ENCODE measurements at places on chromosomes 3 and 15. TPM values are rescaled to one million over a fixed set of nuclear protein-coding genes. Genes with fewer than 3 reads are reported as not detected.

The SYNPR gene
- total RNA-seq: not detected

The EPHA3 gene
- 11.9 TPM for total RNA-seq

The LTF gene
- 130 TPM for total RNA-seq

The SMCO1 gene
- not detected for total RNA-seq

DNA sequence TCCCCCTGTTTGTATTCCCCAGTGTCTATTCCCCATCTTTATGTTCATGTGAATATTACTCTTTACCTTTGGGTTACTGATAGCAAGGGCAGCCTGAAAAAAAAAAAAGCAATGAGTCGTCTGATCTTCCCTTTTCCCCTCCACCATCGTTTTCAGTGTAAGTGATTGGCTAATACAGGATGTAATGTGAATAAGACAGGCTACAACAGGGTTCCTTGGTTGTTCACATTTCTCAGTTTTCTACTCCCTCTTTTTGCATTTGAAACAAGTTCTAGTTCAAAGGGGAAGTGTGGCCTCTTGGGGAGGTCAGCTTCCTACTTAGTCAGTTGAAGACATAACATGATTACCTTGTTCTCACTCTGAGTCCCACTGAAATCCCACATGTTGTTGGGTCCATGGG is 278.0 kb upstream of the TRIM42 start:
- H3K27me3 ChIP-seq: no peaks in the 10 kb centered on the region
- no peak for DNase-seq
- no peaks in the 10 kb centered on the region for H3K4me1 ChIP-seq
- H3K4me3 ChIP-seq: no peak overlapping the region
- no peak overlapping the region for H3K27ac ChIP-seq
- H3K36me3 ChIP-seq: no peaks in the 10 kb centered on the region

DNA sequence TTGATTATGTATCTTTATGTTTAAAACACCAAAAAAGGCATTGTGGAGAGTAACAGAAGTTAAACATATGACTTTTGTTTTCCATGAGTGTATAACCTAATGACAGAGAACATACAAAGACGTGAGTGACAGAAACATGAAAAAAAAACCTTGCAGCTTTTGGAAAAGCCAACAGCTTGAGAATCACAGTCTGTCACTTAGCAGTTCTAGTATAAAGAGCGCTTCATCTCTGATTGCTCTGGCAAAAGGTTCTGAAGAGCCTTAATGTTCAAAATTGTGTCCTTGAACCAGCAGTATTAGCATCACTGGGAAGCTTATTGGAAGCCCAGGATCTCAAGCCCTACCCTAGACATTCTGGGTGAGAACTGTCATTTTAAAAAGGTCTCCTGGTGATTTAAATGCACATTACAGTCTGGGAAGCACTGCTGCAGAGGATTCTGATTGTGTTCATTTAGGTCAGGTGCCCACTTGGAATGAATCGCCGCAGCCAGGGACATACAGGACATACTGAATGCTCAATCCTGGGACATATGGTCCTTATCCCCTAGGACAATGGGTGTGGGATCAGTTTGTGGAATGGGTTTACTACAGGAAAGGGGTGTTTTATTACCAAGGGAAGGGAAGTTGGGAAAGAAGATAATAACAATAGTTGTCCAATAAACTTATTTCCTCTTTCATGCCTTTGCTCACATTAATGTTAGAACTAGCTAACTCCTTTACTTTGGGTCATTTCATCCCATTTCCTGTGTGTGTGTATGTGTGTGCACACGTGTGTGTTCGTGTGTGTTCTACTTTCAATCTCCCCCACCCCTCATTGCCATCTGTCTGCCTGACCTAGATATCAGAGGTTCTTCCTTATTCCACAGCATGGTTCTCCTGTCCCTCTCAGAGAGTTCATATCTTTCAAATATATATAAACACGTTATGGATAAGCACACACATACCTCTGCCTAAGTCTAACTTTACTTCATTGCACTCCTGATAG is 55.0 kb downstream of the LRRC49 start:
- no peaks in the 10 kb centered on the region for H3K4me1 ChIP-seq
- H3K36me3 ChIP-seq: no peaks in the 10 kb centered on the region
- DNase-seq: no peak
- no peak overlapping the region for H3K27ac ChIP-seq
- H3K27me3 ChIP-seq: no peaks in the 10 kb centered on the region

GRCh38 chr3:179512378-179512777 is 50.3 kb upstream of the ACTL6A start:
- H3K36me3 ChIP-seq: no peaks in the 10 kb centered on the region
- H3K4me1 ChIP-seq: no peaks in the 10 kb centered on the region

DNA sequence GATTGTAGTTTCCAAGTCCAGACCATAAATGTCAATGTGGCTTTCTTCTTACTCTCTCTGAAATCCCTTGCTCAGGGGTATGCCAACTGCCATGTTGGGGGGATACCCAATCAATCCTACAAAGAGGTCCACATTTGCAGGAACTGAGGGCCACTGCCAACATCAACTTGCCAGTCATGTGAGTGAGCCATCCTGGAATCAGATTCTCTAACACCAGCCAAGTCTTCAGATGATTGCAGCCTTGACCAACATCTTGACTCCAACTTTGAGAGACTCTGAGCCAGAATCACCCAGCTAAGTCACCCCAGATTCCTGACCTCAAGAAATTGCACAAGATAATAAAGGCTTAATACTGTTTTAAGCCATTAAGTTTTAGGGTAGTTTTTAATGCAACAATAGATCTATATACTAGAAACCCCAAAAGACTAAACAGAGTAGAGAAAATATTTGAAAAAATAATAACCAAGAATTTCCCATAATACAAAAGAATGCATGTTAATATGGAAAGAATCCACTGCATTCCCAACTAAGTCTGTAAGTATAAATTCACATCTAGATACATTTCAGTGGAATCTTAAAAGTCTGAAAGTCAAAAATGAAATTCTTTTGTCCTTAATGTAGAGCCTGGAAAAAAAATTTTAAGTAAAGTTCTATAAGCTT is 22.4 kb downstream of the ISG20 start:
- no peak for DNase-seq
- H3K36me3 ChIP-seq: no peaks in the 10 kb centered on the region
- no peak overlapping the region for H3K27ac ChIP-seq
- no peaks in the 10 kb centered on the region for H3K27me3 ChIP-seq
- no peaks in the 10 kb centered on the region for H3K4me1 ChIP-seq
- no peak overlapping the region for H3K4me3 ChIP-seq

DNA sequence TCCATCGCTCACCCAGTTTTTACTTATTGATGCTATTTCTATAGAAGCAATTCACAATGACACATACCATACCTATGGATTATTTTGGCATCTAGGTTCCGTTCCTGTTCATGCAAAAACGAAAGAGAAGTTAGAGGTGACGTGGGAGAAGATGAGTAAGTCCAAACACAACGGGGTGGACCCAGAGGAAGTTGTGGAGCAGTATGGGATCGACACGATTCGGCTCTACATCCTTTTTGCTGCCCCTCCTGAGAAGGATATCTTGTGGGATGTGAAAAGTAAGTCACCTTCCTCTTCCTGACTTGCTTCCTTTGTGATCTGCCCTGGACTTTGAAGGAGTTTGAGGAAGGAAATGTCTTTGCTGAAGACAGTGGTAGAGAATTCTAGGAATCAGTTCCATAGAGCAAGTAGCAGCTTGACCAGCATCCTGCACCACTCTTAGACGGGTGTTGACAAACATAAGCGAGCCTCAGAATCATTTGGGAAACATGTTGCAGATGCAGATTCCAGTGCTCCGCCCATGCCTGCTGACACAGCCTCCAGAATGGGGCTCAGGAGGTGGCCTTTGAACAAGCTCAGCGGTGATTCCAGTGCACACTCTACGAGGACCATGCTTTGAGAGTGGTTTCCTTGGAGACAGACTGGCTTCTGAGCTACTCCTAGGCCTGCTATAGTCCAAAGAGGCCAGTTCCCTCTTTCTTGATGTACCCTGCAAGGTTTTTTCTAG is 78.4 kb upstream of the LIMD1 start:
- no peak overlapping the region for H3K27ac ChIP-seq
- no peaks in the 10 kb centered on the region for H3K4me1 ChIP-seq
- peaks cover 5% of the 10 kb centered on the region for H3K36me3 ChIP-seq
- no peak overlapping the region for H3K4me3 ChIP-seq
- H3K27me3 ChIP-seq: no peaks in the 10 kb centered on the region

- H3K27me3 ChIP-seq: no peaks in the 10 kb centered on the region
- no peak for DNase-seq
- no peaks in the 10 kb centered on the region for H3K4me1 ChIP-seq
These were observed 8.2 kb upstream of the GANC start for GRCh38 chr15:42264795-42265194.

All from prostate gland (tissue), 2 donors.